GM19239 (cell line): ENCODE measurements at places on chromosomes 12 and 14.

DNA sequence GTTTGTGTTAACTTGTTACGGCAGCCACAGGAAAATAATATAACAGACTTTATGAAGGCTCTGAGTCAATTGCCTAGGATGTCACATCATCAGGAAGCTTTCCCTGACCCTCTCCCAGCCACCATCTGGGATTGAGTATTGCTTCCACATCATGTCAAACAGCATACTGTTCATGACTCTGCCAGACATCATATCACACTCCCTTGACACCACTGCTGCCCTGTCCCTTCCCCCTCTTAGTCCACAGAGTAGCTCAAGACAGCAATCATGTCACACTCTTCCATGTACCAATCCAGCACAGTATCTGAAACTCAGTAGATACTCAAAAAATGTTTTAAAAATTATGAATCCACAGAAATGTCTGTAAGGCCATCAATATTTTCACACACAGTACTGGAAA, 168.0 kb downstream of the PIK3C2G start:
- DNase-seq = no peak

DNA sequence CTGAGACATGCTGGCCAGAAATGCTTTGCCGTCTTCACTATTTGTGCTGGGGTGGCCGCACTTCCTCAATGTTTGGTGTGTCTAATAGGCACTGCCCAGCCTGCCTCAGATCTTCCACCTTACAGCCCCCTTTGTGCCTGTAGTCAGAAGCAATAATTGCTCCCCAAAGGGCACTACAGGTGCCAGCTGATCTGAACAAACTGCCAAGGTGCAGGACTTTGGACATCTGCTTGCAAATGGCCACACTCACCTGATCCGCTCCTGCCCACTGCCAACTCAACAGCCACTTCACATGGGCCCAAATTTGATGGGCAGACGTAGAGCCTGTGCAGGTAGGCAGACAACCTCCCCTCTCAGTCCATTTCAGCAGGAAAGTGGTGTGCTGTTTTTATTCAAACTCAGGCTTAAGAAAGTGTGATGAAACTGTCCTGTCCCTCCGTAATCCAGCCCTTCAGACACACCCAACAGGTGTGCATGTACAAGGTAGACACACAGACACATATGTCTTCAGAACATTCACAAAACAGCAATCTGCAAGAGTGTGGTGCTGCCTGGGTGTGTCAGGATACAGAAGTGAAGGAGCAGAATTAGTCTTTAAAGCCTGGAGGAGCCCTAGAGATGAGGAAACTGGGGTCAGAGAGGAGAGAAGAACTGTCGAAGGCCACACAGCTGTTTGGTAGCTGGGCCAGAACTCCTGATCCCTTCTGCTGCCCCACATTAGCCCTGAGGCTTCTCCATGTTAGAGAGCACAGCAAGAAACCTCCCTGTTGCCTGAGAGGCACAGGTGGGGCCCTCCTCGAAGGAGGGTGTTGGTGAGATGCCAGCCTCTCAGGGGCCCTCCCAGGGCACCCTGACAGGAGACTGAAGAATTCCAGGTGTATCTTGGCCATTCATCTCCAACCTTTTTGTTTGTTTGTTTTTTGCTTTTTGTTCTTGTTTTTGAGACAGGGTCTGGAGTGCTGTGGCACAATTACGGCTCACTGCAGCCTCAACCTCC, 4.4 kb upstream of the KRT75 start:
- DNase-seq = no peak

DNA sequence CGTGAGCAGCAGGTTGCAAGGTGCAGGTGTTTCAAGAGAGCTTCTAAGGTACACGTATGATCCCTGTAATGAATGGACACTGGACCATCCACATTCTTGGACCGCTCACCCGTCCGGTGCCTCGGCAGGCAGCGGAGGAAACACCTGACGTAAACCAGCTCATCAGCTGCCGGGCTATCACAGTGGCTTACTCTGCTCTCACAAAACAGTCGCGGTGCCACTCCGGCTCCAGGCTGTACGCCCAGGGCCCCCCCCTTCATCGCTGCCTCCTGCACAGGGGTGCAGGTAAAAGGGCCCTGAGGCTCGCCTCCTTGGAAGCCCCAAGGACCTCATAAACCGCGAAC, 436 bp downstream of the VPS33A start:
- DNase-seq = no peak

DNA sequence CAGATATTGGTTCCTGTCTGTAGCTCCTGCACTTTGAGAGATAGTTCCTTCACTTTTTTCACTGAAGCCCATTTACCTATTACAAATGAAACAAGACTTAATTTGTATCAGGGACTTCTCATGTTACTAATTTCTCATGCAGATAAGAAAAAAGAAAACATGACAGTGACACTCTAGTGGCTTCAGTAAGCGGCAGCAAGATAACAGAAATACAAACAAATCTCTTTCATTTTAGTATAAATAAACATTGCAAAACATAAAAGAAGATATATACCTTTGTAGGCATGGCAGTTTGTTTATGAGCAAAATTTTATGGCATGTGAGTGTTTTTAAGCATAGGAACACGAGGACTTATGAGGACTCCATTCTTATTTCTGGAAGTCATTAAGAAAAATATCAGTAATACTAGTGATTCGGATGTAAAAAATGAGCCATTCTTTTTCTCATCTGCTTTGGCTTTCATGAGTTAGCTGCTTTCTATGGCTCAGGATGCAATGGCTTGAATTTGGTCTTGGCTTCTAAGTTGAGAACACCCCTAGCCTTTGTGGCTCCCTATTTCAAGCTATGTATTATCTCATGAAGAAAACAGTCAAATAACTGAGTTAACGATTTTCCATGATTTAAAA, 310.1 kb upstream of the RGS6 start:
- no peak for DNase-seq

GRCh38 chr12:3520168-3520567, 29.2 kb downstream of the PRMT8 start:
- no peak for DNase-seq

DNA sequence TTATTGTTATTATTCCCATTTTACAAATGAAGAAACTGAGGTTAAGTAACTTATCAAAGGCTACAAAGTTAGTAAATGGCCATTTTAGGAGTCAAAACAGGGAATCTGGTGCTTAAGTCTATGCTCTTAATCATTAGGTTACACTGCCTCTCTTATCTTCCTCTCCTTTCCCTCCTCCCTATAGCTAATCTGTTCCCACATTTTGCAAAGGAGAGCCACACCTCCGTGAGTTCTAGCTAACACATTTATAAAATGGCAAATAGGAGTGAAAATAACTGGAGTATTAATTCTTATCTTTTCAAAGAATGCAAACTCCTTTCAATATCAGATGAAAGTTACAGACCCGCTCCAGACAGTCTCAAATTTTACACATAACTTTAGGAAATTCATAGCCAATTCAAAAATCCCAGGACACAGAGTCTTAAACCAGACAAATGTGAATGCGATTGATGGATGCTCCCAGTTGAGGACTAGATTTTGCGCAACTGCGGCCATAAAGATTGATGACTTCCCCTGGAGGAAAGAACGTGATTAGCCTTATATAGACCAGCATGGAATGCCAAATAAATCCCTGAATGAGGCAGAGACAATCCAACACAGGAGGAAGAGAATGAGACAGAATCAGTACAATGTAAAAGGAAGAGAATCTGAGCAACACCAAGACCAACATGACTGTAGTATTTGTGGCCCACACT, 225.0 kb upstream of the ARID2 start:
- DNase-seq = no peak

GRCh38 chr14:74879427-74880182, 2.1 kb upstream of the DLST start:
- no peak for DNase-seq

DNA sequence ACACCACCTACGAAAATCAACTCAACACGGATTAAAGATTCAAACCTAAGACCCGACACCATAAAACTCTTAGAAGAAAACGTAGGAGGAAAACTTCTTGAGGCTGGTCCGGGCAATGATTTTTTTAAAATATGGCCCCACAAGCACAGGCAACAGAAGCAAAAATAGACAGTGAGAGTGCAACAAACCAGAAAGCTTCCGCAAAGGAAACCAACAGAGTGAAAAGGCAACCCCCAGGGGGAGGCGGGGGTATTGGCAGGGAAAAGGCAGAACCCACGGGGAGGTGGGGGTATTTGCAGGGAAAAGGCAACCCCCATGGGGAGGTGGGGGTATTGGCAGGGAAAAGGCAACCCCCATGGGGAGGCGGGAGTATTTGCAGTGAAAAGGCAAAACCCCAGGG, 20.5 kb upstream of the FBRSL1 start:
- no peak for DNase-seq

DNA sequence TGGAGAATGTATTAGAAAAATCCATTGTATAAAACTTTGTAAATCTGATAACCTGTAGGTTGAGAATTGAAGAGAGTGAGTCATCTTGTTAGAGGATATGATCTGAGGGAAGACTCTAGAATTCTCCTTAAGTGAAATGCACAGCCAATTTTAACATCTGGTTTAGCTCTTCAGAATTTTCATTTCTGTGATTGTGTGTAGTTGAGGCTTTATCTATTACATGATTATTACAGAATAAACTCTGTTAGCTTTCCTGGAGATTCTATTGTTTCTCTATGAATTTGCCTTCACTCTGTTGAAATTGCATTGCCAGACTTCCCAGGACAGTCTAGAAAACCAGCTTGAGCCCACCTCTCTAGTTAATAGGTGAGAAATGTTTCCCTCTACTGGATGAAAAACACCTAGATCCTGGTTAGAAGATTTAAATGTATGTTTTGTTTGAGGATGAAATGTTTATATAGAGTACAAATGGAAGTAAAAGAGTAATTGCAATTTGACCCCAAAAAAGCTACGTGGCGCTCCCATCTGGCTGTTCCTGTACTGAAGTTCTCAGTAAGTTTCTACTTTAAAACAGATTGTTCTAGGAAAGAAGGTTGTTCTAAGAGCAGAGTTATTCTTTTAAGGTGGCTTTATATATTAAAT, 2.9 kb downstream of the NUDT4 start:
- DNase-seq = no peak

DNA sequence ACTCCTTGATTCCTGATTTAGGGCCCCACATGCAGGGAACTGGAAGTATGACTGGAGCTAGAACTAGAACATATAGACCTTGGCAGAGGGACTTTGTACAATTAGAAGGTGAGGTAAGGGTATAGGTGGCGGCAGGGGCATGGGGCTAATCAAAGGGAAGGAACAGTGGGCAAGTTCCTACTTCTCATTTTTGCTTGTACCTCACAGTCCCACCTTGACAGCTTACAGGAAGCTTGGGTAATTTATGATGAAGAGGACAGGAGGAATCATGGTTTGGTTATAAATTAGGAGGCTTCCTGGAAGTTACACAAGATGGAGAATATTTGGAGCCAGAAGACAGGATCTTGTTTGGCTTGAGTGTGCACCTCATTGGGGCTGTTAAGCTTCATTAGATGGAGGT, 33.4 kb downstream of the SUSD6 start:
- no peak for DNase-seq

GRCh38 chr14:53902307-53902706, 54.3 kb downstream of the BMP4 start:
- DNase-seq = no peak

DNA sequence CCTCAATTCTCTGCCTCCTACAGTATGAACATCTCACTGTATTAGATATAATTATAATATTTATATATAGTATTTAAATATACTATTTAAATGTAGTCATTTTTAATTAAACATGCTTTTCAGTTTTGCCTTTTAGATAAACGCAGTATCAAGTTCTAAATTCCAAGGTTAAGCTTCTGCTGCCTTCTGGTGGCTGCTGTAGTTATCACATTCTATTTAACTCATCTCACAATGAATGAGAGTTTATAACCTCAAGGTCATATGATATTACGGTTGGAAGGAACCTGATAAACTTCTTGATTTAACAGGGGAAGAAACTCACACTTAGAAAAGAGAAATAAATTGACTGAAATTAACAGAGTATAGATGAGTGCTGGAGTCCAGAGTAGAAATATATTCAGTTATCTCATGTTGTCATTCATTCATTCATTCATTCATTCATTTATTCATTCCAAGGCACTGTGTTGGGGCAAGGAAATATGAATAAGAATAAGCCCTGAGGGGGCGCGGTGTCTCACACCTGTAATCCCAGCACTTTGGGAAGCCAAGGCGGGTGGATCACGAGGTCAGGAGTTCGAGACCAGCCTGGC, 31.9 kb downstream of the GUCY2C start:
- no peak for DNase-seq

DNA sequence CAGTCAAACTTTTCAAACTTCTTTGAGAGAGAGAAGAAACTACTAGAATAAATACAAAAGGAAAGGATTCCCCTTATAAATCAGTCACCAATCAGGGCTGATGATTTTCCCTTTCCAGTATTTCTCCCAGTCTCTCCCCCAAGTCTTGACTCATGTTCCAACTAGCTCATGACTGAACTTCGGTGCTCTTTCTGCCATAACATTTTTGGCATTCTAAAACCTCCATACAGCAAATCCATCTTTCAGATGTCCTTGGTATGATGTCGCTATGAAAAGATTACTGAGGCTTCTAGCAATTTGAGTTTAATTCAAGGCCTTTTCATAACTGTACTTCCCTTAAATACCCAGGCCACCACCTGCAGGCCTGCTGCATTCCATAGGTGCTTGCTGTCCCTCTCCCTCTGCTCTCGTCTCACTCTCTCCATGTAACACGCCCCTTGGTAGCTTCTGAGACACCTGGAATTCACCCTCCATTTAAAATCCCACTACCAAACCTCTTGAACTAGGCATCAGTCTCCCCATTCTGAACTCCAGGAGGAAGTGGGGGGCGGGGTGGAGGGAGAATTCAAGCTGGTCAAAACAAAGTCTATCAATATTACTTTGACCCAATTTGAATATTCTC, 2.4 kb downstream of the PRKD1 start:
- DNase-seq = no peak

DNA sequence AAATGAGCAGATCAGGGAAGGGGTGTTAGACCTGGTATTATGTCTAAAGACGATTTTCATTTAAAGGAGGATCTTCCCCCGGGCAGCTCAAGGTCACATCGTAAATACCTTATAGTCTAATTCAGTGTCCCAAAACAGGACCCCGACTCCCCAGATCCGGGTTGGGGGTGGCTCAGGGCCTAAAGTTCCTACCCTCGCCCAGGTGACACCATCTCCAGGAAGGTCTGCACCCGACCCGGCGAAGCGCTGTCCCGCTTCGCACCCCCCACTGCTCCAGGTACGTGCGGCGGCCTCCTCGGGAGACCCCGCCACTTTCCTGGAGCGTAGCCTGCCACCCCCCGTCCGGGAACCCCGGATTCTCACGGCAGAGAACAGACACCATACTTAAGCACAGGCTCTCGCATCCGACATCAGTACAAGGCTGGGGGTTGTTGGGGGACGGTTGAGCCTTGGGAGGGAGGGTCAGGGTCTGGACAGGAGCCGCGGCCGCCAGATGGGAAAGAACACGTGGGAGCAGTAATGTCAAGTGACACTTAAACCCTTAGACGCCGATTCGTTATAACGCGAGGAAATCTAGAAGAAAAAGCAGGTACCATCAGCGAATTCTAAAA, 556 bp downstream of the TIMM9 start:
- DNase-seq = peak; percentile 12

GRCh38 chr12:115341442-115341841, 657.5 kb upstream of the TBX3 start:
- no peak for DNase-seq
